ENCODE measurements at places on chromosomes 4 and X.

DNA sequence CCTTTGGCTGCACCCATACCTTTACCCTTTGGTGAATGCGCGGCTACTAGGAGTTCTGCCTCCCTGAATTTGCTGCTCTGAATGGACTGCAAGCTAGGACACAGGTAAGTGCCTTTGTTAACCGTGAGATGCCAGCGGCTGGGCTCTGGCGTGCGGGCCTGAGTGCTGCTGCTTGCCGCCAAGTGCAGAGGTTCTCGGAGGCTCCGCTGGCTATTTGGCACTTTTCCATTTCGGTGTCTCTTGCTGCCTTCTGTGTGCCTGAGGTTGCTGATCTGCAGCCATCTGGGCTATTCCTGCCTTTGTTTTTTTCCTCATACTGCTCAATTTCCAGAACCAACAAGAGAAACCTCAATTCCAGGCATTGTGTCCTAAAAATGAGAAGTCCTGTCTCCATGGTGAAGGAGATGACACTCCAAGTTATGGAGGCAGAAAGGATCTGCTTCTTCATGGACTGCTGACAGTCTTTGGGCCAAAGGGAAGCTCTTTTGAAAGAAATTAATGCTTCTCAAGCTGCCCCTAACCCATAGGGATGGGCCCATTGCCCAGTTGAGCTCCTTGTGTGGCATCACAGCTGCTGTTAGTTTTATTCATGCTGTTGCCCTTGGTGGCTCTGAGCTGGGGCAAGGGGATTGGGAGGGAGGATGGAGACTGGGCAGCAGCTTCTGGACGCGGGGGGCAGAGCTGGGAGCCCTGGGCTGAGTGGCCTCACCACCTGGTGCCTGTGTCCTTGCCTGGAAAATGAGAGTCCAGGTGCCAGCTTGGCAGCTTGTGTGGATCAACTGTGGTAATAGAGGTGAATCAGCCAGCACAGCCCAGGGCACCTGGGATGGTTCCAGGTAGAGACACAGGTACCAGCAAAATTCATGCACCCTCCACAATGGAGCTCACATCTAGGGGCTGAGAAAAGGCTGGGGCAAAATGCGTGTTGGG is 3.8 kb upstream of the TBC1D14 start:
- no peak for DNase-seq

- DNase-seq, result peak; percentile 39
Measured at GRCh38 chrX:129959493-129959832, 23.0 kb upstream of the BCORL1 start.

GRCh38 chr4:142500966-142501365 is 345.1 kb downstream of the INPP4B start:
- no peak for DNase-seq

- peak; percentile 47 for DNase-seq
Measured at GRCh38 chr4:59553063-59553720, 1646.9 kb upstream of the ADGRL3 start.

DNA sequence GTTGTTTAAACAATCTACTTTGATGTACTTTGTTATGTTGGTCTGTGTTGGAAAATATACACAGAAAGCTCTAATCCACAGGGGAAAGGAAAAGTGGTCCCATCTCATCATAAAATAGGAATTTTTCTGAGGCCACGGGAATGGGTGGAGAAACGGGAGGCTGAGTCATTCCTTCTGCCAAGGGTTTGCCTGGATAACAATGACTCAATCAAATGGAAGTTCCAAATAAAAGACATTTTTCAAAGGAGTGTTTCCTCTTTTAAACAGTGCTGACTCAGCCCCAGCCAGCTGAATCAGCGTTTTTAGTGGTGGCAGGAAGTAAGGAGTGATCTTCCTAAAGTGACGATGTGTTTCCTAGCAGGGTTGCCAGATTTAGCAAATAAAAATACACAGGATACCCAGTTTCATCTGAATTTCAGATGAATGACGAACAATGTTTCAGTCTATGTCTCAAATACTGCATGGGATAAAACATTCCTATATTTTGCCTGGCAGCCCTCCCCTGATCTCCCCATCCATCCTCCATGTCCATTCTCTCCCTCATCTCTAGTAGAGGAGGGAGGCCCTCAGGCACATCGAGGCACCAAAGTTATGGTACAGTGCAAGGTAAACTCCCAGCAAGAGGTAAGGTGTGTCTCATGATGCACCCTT is 345.4 kb upstream of the GATB start:
- peak; percentile 87 for DNase-seq

Measured in iris pigment epithelial cell (primary cell).